ENCODE measurements at places on chromosomes 7 and 10.

DNA sequence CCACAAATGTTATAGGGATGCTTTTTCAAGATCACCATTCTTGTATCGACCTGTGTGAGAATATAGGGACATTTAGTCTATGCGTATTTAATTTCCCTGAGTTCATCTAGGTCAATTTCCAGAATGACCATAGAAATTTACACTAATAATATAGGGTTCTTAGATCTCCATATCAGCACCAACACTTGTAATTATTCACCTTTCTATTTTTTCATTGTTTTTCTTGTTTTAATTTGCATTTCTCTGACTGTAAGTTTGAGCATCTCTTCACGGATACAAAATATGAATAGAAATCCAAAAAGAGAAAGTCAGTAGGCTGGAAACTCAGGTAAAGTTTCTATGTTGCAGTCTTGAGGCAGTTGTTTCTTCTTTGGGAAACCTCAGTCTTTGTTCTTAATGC, 134.8 kb downstream of the CREB5 start:
- no peak for DNase-seq

DNA sequence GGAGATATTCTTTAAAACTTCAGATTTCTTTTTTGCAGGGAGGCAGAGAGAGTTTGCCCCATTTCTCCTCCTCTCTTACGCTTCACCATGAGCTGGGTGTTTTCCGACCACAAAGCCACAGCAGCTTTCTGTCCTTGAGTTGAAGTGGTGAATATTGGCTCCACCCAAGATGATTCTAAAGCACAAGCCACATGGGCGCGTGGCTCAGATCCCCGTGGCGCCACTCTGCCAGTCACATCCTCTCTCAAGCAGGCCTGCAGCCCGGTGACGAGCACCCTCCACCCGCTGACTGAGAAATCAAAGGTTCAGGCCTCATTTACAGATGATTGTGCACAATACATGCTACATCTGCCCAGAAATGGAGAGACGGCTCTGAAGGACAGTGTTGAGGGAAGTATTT, 27.6 kb upstream of the RNF32 start:
- peak; percentile 11 for DNase-seq

DNA sequence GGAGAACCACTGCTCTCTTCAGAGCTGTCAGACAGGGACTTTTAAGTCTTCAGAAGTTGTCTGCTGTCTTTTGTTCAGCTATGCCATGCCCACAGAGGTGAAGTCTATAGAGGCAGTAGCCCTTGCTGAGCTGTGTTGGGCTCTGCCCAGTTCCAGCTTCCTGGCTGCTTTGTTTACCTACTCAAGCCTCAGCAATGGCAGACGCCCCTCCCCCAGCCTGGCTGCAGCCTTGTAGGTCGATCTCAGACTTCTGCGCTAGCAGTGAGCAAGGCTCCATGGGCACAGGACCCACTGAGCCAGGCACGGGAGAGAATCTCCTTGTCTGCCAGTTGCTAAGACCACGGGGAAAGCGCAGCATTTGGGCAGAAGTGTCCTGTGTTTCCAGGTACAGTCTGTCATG, 12.1 kb upstream of the CPA2 start:
- no peak for DNase-seq

GRCh38 chr7:11355399-11356005, 381.8 kb downstream of the PHF14 start:
- DNase-seq, result no peak

DNA sequence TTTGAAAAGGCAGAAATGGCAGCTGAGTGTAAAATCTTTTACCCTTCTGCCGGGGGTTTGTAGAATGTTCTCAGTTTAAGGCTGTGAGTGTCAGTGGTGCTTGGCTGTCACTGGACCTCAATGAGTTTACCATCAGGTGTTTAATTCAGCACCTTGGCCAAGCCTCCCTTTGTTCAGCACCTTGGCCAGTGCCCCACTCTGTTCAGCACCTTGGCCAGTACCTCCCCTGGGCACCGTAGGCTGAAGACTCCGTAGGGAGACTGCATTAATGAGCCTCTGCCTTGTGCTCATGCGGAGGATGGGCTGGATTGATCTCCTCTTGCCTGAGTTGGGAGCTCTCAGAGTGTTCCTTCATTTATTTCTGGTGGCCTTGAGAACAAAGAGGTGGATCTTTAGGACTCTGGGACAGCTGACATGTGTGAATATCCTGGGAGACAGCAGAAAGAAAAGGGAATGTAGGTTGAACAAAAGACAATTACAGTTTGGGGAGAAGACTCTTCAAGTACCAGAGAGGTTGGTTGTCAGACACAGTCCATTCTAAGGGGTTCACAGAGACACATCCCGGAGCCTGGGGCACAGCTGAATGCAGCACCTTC, 1.6 kb downstream of the FAM24A start:
- DNase-seq, result peak; percentile 55

GRCh38 chr7:158959954-158960353, 103.6 kb downstream of the DYNC2I1 start:
- no peak for DNase-seq

- DNase-seq, result no peak
Observed at GRCh38 chr10:71268247-71268691, 50.8 kb upstream of the SLC29A3 start.

- DNase-seq, result no peak
Observed at GRCh38 chr7:129902788-129903422, 49.9 kb downstream of the UBE2H start.

- peak; percentile 75 for DNase-seq
Observed at GRCh38 chr7:149625340-149625946, 127.8 kb upstream of the ZNF746 start.

DNA sequence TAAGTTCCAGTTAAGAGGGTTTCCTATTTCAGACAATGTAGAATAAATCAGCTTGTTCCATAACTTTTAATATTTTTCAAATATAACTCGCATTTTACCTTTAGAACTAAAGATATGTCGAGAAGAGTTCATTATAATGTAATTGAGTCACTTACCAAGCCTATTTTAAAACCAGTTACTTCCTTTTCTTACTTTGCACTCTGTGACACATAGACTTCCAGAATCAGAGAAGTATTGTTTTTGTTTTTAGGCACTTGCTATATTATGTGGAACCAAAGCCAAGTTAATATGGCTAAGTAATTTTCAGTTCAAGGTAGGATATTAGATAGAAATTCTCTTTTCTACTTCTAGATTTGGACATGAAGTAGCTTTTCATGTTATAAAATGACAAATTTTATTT, 182.7 kb upstream of the PRPS1L1 start:
- no peak for DNase-seq

DNA sequence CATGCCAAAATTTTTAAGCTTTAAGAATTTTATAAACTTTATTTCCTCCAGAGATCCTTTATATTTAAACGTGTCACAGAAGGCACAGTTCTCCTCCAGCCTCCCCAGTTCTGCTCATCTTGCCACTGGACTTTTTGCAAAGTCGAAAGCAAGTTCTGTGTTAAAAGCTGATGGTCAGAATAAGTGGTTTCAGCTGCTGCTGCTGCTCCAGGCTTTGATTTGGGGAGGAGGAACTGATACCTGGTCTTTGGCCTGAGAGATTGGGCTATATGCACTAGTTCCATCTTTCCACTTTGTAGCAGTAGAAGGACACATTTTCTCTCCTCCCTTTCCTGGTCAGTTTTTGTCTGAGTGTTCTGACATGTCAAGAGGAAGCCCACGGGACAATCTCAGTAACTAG, 435.9 kb upstream of the PHF14 start:
- no peak for DNase-seq

- no peak for DNase-seq
Observed at GRCh38 chr7:129690701-129691100, 79.2 kb downstream of the NRF1 start.

GRCh38 chr10:127398971-127399365, 150.1 kb upstream of the NPS start:
- DNase-seq, result no peak

DNA sequence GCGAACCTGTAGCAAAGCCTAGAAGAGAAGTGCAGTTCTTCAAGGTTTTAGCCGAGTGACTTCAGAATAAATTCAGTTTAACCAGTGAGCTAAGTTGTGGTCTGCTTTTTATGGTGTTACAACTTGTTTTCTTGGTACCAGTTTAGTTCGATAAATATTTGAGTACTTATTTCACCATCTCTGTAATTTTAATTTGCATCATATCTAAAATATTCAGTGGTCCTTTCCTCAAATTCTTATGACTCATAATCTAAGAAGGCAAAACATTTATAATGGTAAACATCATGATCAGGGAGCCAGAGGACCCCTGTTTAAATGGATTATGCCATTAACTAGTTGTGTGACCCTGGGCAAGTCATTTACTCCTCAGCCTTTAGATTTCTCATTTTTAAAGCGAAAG, 4.1 kb upstream of the BMPER start:
- DNase-seq, result no peak

DNA sequence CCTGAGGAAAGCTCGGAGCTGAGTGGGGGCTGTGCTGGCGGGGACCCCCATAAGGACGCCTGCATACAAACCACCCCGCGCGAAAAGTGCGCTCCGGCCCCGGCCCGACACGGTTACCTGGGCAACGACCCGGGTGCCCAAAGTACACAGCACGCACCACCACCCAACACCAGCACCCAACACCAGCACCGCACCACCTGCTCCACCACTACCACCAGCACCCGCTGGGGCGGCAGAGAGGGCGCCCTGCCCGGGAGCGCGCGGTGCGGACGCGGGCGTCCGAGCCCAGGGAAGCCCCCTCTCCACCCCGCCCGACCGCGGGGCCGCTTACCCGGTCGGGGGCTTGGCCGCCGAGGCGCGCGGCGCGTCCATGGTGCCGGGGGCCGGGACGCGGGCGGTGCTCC, 345 bp downstream of the COBL start:
- no peak for DNase-seq

GRCh38 chr7:32518534-32519140, 23.3 kb downstream of the AVL9 start:
- peak; percentile 50 for DNase-seq

GRCh38 chr7:116542618-116543017, 17.8 kb downstream of the CAV1 start:
- DNase-seq, result no peak
